ENCODE measurements at places on chromosomes 1 and 21.

DNA sequence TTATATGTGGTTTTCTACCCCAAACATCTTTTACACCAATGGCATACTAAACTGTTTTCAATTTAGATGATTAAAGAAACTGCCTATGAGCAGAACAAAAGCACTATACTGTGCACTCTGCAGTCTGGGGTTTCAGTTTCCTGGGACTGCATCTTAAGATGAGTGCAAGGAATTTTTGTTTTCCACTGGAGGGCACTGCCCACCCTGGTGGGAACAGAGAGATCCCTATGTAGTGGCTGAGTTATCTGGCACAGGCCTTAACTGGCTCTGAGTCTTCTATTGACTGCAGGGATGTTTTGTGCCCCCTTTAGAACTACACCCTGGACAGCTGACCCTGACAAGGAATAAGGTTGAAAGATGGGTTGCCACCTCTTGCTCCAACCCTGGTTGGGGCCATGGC lies 12.0 kb downstream of the PROK1 start:
- peak; percentile 19 for DNase-seq

DNA sequence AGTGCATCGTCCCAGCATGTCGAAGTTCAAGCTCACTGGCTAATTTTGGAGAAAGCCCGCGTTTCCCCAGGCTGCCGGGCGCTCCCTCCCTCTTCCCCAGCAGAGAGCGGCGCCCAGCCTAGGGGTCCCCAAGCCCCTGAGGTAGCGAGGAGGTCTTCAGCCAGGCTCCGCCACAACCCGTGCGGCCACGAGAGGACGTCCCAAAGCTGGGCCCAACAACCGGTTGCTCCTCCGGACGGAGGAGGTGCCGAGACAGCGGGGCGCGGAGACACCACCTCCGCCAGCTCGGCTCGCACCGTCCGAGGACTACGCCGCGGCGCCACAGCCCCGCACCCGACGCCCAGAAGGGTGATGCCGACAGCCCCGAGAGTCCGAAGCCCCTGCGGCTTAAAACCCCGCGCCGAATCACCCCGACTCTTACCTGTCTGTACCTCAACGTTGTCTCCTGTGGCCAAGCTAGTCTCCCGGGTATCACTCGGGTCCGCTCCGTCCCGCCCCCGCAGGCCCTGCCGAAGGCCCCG lies at the start of gene DENND2C:
Gene DENND2C, minus strand, starts transcription at position 488 of the 521 bp plus-strand sequence. CDS start 44,065 bp downstream, outside the sequence.
- DNase-seq: no peak

- DNase-seq: peak; percentile 16
These were observed 105.0 kb downstream of the PRRX1 start for GRCh38 chr1:170768929-170769328.

GRCh38 chr1:29388884-29389283 lies 152.6 kb downstream of the PTPRU start:
- no peak for DNase-seq

DNA sequence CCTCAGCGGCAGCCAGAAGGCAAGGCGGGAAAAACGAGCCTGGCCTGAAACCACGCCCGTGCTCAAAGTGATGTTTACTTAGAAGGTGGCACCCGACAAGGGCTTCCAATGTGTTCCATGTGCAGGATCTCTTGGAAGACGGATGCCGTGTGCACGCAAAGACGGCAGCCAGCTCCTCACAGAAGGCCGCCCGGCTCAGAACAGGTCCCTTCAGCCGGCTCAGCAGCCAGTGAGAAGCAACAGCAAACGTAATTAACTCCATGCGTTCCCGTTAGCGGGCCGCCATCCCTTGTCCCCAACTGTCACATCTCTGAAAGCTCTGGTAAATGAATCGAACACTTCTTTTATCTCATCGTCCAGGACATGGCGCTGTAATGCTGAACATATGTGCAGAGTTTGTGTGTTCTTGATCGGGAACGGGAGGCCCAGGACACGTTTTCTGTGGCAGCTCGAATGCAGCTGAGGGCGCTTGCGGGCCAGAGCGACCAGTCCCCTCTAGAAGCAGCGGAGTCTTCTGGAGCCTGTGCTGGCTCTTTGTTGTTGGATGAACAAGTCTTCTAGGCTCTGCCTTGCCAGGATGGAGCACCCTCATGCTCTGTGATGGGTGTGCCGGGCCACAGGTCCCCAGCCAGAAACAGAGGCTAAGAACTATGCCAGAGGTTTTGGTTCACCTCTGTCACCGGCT lies 94.6 kb upstream of the ARHGEF16 start:
- DNase-seq: no peak

DNA sequence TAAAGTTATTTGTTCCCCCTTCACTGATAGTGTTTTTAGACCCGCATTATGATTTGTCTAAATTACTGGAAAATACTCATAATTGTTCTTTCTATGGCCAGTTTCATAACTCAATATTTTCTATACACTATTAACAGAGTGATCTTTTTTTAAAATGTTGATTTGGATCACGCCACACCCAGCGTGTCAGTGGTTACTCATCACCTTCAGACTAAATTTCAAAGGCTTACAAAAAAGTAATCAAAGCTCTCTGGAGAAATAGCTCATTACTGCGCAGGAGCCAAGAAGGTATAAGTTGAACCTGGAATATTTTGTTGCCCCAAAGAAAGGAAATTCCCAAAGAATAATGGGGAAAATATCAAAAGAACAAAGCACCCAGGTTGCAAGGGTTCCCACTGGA lies 104.9 kb downstream of the EVI5 start:
- DNase-seq: no peak

DNA sequence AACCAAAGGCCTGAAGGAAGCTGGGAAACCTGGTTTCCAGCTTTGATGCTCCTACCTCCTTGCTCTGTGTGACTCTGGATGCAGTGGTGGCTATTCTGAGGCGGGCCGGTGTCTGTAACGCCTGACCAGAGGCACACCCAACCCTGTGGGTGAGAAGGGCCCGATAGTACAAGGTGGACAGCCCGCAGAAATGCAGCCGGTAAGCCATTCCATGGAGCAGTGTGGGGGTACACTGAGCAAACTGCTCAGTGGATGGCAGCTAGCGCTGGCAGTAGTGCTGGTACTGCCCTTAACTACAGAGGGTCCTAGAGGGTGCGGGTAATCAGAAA lies 36.0 kb downstream of the AHDC1 start:
- DNase-seq: no peak

DNA sequence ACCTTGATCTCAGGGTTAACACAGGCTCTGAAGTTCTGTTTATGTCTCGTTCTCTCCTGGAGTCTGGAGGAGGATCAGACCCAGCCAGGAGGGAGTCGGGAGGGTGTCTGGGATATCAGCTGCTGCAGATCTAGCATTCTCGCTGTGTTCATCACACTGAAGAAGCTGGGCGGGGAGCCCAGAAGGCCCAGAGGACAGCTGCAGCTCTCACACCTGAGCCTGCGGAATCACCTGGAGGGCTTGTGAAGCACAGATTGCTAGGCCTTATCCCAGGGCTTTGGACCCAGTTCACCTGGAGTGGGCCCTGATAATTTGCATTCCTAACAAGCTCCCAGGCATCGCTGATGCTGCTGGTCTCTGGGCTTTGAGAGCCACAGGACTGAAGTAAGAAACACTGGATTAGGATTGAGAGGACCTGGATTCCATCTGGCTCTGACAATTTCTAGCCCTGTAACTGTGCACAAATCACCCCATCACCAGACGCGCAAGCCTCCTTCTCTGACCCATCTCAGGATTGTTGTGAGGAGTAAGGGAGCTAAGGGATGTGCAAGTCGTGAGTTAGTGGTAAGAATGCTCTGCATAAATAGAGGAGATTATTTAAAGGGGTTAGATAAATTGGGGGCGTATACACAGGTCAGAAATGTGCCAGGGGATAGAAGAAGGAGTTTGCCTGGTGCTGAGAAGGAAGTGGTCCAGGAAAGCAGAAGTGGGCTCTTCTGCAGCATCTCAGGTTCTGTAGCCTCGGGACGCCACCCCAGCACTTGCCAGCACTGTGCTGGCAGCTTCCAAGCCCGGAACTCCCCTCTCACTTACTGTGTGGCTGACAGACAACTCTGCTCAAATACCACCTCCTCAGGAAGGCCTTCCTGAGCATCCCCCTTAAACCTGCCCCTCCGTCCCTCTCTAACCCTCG lies 19.1 kb downstream of the ABCA4 start:
- no peak for DNase-seq

- no peak for DNase-seq
These were observed 247.7 kb upstream of the PTBP2 start for GRCh38 chr1:96473791-96474434.

DNA sequence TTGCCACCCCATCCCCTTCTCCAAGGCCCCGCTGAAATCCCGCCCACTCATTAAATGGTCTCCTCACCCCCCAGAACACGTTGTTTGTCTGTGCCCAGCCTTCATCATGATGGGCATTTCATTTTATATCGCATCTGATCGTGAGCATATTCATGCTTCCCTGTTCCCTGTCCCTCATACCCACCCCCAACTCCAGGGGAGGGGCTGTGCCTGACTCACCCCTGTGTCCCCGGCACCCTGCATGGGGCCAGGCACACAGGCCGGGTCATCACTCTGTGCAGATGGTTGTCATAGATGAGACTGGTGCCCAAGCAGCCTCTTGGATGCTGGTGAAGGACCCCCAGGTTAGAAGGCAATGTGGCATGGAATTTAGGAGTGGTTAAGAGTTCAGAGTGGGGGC lies 11.0 kb downstream of the CAMK2N1 start:
- DNase-seq: no peak

GRCh38 chr1:44798481-44799365 lies 1.5 kb upstream of the PLK3 start:
- no peak for DNase-seq
